Stimulated activated memory B cell treated with anti-CD40 and anti-IgM and Interleukin-4, amounts not matched to agents 10 μg/mL and 1 μg/mL and 100 μg/mL, for 72 hours (primary cell): ENCODE measurements at places on chromosomes 1 and 21.

DNA sequence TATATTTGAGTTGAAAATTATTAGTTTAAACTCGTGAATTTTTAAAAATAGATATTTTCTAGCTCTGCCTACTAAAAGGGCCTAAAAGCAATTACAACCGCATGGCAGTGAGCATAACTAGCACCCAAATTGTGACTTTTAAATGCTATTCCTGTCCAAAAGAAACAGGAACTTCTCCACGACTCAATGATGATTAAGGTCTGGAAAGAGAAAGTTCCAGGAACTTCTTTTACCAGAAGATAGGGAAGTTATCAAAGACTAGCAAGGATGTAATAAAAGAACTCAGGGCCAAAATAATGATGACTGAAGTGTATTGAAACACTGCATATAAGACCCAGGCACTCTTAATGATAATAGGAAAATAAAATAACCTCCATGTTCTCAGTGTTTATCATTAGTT lies 313.0 kb downstream of the PLPP3 start:
- ATAC-seq, result no peak

DNA sequence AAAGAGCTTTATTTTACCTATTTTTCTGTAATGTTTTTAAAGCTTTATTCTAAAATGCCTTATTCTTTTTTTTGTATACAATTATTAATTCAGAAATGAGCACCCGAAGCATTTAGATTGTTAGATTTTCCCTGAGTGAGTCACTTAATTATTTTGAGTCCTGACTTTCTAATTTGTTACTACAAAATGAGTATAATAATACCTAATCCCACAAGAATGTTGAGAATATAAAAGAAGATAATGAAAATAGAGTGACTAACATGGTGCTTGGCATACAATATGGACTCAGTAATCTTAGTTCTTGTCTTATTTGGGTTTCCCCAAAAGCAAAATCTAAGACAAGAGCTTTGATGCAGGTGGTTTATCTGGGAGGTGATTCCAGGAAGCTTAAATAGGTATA lies 142.2 kb downstream of the LHX8 start:
- ATAC-seq, result no peak

DNA sequence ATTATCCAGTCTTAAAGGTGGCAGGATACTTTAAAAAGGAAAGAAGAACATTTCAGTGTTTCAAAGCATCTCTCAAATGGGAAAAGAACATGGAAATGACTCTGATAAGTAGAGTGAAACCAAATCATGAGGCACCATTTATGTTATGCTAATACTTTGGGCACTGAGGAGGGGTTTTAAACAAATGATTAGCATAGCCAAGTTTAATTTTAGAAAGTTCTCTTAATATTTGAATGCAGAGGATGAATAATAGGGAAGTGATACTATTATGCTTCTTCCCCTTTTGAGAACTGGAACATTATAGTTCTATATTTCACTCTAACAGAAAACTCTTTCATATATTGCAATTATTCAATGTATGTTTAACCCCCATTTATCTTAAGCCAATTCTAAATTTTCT lies 1181.9 kb upstream of the PRMT6 start:
- ATAC-seq, result peak; percentile 93

DNA sequence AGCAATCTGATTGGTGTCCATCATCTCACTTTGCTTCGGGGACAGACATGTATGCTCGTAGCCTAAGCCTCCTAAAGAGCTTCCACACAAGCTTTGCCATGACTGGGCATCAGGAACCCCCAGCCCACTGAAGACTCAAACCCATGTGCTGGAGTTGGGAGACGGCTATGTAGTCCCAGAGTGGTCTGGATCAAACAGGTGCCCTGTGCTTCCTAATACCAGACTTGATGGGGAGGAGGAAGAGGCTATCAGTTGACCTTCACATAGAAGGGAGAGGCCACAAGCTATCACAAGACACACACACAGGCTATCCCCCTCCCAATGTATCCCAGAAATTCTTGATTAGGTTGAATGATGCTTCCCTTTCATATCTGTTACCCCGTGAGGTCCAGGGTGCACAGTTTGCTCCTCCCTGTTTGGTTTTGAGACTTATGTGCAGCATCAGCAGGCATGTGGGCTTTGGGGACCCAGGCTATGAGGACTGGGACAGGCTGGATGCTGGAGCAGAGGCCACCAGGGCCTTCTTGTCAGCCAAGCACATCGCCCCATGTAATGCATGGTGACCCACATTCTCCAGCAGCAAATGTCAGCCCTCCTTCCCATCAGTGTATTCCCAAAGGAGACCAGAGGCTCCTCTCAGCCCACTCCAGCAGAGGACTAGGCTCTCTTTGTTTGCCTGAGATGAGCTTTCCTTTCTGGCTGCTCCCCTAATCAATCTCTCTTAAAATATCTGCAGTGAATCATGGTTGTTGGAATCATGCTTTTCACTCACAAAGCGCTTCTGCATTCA lies 159.8 kb downstream of the GRIK3 start:
- no peak for ATAC-seq

DNA sequence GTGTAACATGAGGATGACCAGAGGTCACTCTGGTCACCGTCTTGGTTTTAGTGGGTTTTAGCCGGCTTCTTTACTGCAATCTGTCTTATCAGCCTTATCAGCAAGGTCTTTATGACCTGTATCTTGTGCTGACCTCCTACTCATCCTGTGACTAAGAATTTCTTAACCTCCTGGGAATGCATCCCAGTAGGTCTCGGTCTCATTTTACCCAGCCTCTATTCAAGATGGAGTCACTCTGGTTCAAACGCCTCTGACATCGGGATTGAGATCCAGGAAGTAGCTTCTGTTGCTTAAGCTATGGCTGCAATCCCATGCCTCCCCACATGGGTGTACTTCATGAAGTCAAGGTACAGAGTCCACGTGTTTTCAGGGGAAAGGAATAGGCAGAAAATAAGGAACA lies 19.9 kb downstream of the FMN2 start:
- no peak for ATAC-seq

- no peak for ATAC-seq
These were observed 139.6 kb upstream of the NRIP1 start for GRCh38 chr21:15204140-15204969.

DNA sequence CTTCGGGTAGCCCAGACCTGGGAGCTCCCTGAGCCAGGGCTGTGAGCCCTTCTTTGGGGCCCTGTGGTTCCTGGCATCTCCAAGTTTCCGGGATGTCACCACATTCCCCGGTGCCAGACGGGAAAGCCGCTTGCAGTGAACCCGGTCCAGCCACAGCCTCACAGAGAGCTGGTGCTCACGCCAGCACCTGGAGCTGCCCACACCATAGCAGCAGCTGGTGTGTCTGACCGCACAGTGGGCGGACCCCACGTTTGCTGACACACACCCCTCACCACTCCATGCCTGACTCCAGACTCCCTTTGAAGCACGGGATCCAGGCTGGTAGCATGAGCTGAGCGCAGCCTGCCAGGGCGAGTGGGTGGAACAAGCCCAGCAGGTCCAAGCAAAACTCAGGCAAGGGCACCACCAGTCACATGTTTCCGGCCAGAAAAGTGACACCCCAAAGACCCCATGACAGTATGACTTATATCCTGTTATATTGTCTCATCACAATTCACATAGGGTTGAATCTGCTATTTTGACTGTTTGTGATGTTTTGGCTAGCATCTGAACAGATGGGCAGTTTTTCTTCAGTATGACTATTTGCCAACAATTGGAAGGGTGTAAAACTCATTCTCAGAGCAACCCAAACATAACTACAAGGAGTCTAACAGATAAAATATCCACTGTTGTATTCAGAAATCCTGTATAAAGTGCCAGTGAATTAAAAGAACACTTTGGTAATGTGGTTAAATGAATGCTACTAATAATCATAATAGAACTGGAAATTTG lies 285.4 kb downstream of the SMYD3 start:
- ATAC-seq, result no peak

DNA sequence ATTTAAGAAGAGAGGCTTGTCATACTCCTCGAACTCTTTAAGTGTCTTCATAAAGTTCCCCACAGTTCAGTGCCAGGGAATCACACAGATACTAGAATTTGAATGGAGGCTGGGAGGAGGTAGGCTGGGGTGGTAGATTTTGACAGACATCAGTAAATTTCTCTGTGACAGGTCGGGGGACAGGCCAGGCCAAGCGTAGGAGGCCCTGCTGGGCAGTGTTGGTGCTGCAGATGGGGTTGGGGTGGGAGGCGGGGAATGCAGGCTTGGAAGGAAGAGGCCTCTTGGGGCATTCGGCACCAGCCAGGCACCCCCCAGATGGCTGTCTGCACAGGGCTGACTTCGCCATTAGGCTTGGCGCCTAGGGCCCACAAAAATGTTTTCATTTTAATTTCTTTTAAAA lies 84.0 kb downstream of the MAN1C1 start:
- no peak for ATAC-seq

DNA sequence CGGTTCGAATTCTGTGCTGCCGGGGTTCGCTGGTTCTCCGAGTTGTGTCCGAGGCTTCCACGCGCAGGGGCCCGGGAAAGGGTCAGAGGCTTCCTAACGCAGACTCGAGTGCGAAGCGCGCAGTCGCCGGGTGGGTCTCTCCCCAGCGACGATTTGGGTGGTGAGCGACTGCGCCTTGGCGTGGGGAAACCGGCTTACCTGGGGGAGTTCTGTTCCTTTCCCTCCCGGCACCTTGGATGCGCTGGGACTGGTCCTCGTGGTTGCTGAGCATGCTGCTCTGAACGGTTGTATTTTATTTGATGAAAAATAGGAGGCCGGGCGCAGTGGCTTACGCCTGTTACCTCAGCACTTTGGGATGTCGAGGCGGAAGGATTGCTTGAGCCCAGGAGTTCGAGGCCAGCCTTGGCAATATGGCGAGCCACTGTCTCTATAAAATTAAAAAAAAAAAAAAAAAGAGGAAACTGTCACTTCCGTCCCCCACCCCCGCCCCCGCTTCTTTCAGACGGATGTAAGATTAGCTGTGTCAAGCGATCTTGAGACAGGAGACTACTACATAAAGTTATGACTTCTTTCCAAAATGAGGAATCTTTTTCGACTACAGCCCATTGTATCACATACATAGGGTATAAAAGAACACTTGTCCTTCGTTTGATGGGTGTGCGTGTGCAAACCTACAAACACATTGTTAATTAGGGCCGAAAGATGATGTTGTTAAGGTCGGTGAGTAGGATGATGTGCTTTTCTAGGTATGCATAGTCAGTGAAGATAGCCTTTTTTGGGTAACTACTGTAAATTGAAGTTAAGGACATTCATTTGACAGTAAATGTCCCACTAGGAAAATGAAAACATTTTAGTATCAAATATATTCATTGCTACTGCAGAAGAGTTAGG lies at the start of gene CCDC18:
TSS of gene CCDC18 (plus strand) at position 2 of the 891 bp plus-strand sequence. CDS start 2,638 bp downstream, outside the sequence.
- peak; percentile 61 for ATAC-seq

- no peak for ATAC-seq
These were observed 4.9 kb upstream of the VCAM1 start for GRCh38 chr1:100714599-100714998.

DNA sequence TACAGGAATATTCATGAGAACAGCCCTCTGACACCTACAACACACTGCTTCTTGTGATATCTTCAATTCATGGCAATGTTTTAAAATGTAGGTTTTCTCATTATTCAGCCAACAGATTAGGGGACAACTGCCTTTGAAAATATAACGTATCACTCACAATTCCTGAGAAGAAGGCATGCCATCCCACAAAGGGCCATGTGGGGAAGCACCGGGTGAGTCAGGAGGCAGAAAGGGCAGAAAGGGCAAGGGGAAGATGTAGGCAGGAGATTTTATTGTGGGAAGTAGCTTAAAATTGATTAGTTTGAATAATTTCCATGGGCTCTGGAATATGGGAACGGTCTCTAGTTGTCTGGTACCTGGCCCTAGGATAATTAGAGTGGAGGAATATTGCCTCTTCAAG lies 165.7 kb downstream of the HHIPL2 start:
- ATAC-seq, result no peak

DNA sequence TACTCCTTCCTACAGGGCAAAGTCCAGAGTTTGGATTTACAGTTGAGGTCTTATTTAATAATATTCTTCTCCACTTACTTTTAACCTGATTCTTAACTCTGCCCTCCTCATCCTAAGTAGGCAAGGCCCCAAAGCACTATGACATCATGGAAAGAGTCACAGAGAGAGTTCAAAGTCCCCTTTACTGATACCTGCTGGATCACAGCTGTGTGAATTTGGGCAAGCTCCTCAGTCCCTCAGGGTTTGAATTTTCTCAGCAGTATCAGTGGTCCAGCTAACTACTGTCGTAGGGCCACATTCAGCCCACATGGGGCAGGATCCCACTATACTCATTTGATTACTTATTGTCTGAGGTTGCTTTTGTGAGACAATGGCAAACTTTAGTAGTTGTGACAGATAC lies 16.0 kb downstream of the TYW3 start:
- ATAC-seq, result no peak

DNA sequence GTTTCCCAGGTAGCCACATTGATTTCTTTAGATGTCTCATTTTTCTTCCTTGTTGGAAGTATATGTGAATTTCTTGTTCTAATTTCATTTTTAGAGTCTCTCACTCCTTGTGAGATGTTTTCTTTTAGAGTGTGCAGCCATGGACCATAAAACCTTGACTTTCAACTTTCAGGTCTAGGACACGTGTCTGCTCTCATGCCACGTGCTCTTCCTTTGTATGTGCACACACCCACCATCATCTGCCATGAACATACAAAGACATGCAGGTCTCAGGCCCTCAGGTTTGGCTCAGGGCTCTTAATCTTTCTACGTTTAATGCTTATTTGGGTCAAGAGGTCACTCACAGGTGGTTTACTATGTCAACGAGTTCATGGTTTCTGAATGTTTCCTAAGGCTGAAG lies 70.6 kb downstream of the DDX20 start:
- ATAC-seq, result no peak

GRCh38 chr1:30043256-30043655 lies 680.1 kb downstream of the MATN1 start:
- ATAC-seq, result no peak
